ENCODE measurements at places on chromosomes 1 and 21.

DNA sequence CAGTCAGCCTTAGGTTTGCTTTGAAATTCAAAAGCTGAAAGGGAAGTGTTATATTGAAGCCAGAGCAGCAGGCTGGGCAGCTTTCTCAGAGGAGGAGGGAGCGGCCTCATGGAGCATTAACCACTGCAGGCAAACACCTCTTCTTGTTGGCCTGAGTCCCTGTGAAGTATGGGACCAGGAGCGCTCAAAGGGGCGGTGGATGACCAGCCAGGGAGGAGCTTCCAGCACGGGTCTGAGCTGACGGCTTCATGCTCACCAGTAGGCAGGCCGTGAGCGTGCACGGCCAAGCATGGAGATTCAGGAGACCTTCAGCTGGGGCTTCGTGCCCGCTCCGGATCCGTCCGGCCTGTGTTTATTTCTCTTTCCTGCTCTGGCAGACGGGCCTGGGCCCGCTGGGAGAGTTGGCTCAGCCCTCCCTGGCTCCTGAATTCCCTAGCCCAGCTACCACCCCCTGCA is 245.2 kb downstream of the TRABD2B start:
- DNase-seq = no peak

DNA sequence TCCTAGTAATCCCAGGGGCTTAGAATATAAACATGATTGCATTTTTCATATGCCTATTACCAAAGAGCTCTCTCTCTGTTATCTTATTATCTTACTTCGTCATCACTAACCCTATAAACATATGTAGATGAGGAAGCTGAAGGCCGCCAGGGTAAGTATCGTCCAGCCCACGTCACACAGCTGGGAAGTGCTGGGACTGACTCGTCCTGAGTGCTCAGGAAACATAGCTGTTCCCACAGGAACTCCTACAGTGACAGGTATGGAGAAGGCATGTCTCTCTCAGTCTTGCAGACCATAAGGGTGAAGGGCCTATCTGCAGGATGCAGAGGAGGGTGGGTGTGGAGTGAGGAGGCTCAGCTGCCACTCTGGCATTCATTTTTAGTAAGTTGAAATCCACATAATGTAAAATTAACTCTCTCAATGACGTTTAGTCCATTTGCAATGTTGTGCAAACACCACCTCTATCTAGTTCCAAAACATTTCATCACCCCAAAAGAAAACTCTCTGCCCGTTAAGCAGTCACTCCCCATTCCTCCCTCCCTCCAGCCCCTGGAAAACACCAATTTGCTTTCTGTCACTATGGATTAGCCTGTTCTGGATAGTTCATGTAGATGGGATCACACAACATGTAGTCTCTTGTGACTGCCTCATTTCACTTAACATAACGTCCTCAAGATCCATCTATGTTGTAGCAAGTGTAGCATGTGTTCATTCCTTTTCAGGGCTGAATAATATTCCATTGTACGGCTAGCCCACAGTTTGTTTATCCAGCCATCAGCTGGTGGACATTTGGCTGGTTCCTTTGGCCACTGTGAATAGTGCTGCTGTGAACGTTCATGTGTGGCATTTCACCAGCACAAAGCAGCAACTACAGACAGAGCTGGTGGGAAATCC is 68.3 kb downstream of the TCP10L start:
- no peak for DNase-seq

DNA sequence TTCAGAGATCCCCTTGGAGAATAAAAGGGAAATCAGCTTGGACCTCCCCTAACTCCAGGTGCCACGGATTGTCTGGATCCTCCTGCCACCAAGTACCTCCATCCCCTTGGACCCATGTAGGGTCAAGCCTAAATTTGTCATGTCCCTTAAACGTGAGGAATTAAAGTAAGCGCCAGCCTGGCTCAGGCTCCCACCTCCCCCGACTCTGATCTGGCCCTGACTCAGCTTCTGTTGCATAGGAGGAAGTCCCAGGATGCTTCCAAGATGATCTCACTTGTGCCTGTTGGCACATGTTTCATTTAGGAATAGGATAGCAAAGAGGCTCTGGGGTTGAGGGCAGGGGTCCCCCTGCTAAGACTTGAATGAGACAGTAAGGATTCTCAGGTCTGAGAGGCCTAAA is 231.9 kb upstream of the JUN start:
- DNase-seq = no peak

GRCh38 chr1:114253900-114254299 is 100.2 kb upstream of the SYT6 start:
- DNase-seq = no peak

DNA sequence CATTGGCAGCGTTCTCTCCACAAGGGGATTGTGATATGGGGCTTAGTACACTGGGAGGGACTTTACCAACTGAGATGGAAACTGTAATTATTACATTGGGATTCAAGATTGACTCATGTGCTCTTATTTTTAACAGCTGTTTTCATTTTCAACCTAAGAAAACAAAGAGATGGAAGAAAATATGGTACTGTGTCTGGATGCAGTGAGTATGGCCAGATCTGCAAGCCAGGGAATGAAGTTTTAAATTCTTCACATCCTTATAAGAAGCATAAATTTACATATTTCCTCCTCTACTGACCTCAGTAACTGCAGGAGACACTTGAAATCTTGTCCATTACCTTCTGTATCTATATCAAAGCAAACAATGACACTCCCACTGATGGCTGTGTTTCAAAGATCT is 81.5 kb upstream of the EDEM3 start:
- DNase-seq = no peak

DNA sequence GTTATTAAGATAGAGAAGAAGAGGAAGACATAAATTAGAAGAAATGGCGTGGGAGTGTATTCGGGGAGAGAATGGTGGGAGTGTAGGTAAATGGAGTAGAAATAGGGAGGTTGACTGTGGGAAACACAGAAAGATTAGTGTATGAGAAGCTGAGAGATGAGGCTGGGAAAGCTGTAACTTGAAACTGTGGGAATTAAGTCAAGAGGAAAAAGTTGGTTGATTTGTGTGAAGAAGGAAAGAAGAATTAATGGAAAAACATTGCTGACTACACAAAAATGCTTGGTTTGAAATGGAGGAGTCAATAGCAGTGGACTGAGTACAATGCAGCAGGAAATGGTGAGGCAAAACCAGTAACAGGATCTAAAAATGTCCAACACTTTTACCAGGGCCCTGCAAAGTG is 448.3 kb downstream of the PTPRC start:
- no peak for DNase-seq

- DNase-seq = no peak
Measured at GRCh38 chr1:73813716-73814115, 384.3 kb downstream of the LRRIQ3 start.

DNA sequence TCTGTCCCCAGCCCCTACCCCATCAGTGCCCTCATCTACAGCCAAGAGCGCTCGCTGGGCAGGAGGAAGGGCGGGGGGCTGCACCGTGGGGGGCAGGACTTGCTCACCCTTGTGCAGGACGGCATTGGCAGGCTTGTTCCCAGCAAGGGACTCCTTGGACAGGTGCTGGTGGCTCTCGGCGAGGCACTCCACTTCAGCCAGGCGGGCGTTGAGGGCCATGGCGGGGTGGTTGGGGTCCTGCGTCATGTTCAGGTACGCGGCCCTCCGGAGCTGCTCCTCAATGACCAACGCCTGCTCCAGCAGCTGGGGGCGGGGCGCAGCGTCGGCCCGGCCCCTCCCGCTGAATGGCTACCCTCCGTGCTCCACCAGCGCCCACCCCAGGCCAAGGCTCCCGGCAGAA is 64.0 kb downstream of the KCNAB2 start:
- DNase-seq = no peak

DNA sequence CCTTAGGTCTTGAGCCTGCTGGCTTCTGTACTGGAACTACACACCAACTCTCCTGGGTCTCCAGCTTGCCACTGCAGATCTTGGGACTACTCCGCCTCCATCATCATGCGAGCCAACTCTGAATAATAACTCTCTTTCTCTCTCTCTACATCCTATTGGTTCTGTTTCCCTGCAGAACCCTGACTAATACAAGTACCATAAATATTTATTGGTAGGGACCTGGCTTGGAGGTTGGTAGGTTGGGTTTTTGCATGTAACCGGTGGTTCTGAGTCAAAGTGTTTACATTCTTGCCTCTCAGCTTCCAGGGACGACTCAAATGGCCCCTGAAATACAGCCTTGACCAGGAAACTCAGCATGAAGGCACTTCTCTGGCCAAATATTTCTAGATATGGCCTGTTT is 110.4 kb downstream of the KCND3 start:
- no peak for DNase-seq

DNA sequence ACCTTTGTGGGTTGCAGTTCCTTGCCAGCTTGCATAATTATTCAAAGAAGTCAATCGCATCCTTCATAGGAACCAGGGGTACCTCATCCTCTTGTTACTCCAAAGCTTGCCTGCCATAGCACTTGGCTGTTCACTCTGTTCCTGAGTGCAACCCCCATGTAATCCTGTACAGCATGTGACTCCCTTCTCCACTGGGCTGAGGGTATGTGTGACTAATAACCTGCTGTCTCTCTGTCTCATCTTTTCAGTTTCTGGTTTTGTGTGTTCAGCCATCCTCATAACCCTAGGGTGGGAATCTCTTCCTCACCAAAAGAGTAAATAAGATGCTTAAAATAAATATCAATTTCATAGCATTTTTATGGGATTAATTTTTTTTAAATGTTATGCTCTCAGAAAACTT is 351.9 kb downstream of the S1PR1 start:
- no peak for DNase-seq

DNA sequence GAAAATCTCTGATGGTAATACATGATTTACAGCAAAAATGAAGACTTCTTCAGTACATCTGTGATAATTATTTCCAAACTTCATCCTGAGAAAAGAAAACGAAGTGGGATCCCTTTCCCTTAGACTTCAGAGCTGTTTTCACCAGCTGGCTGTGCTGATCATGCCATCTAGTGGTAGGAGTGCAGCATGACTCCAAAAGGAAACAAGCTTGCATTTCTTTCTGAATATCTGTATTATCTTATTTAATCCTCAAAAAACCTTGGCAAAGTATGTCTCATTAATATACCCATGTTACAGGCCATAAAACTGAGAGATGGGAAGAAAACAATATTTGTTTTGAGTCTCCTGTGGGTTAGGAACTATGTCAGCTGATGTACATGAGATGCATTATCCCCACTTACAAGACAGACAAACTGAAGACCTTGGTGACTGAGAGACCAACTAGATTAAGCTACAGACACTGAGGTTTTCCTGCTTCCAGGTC is 9.8 kb upstream of the GJA8 start:
- no peak for DNase-seq

GRCh38 chr21:34524646-34525601 is 12.9 kb upstream of the KCNE1 start:
- DNase-seq = no peak

DNA sequence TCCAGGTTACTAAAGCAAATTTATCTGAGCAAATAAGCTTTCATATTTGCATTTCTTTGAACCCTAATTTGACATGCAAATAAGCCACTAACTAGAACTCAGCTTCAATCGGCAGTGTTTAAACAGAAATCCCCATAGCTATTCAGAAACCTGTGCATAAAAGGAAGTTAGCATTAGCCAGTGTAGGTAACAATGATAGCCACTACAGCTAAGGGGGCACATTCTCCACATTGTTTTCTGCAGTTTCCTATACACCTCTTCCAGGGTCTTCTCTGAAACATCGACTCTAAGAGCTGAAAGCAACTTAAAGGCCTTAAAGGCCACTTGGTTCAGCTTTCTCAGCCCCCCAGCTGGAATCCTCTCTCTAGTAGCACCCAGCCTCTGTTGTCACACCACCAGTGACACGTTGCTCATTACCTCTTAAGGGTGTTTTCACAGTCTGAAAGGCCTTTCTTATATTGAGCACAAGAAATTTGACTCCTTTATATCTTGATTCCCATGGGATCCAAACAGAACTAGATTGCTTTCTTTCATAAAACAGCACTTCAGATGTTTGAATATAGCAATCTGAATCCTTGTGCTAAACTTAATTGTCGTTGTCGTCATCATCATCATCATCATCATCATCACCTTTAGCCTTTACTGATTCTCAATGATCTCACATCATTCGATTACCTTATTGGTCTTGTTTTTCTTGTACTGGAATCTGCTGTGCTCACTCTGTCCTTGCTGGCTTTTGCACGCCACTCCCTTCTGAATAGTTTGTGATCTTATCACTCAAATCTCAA is 93.9 kb upstream of the DAB1 start:
- DNase-seq = no peak

DNA sequence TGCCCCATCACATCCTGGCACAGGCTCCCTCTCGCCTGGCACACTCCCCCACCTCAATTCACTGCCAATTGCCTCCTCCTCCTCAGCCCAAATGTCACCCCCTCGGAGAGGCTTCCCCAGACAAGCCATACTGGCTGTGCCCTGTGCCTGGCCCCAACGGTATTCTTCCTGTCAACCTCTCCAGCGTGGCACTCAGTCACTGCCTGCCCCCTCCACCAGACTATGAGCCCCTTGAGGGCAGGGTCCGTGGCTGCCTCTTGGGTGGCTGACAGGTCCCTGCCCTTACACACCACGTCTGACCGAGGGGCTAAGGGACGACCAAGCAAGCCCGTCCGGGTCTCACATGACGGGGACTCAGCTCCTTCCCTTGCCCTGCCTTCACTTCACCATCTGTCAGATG is 74.9 kb downstream of the MRPL37 start:
- no peak for DNase-seq

GRCh38 chr1:236407059-236407458 is 13.0 kb downstream of the EDARADD start:
- DNase-seq = no peak

DNA sequence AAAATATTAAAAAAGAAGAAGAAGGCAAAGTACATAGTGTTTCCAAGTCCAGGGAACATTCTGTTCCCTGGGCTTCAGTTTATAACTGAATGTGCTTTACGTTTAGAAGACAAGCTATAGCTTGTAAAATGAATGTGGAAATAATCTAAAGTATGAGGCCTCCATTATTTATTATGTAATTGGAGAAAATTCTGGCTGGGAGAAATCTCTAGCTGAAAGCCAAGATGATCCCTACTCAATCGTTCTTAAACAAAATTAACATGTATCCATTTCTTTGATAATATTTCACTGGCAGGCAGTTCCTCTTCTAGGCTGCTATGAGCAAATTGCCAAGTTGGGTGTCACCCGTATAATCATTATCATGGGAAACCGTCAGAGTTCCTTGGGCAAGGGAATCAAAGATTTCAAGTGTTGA is 52.2 kb upstream of the ETS2 start:
- no peak for DNase-seq

DNA sequence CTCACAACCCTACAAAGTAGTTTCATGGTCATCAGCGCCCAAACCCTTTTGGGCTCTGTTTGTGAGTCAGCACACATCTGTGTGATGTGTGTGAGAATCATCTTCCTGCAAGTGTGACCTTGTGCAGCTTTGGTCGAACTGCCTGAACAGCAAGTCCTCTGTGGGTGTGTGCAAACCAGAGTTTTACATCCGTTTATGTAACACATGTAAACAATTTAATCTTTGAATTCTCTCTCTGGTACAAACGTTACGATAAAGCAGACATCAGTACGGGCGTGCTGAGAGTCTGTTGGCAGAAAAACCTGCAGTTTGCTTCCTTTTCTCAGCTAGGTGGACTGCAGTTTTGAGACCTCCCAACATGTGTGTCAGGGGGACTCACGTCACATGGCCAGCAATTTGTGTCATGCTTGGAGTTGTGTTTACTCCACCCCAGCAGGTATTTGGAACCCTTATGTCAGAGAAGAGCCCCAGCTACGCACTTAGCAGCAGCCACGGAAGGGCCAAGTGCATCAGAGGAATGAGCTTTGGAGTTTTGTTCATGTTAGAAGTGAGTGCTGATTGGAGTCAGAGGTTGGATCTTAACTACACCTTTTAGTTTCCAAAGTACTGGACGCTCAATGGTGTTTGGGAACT is 230.8 kb downstream of the PAPPA2 start:
- no peak for DNase-seq
